ENCODE measurements at places on chromosomes 4 and X.

DNA sequence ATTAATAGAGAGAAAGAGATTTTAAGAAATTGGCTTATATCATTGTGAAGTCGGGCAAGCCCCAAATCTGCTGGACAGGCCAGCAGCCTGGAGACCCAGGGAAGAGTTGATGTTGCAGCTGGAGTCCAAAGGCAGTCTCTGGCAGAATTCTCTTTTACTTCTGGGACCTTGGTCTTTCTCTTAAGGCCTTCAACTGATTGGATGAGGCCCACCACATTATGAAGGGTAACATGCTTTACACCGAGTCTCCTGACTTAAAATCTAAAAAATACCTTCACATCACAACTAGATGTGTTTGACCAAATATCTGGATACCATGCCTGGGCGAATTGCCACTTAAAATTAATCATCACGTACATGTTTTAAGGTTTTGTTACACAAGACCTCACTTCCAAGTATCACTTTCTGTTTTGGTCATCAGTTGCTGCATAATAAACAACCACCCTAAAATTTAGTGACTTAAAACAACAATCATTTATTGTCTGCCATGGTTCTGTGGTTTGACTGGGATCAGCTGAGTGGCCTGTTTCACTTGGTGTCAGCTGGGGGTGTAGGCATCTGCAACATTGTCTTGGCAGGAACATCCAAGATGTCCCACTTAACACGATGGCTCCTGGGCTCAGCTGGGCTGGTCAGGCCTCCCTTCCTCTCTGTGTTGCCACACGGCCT lies 3.4 kb downstream of the CD38 start:
- DNase-seq = no peak

DNA sequence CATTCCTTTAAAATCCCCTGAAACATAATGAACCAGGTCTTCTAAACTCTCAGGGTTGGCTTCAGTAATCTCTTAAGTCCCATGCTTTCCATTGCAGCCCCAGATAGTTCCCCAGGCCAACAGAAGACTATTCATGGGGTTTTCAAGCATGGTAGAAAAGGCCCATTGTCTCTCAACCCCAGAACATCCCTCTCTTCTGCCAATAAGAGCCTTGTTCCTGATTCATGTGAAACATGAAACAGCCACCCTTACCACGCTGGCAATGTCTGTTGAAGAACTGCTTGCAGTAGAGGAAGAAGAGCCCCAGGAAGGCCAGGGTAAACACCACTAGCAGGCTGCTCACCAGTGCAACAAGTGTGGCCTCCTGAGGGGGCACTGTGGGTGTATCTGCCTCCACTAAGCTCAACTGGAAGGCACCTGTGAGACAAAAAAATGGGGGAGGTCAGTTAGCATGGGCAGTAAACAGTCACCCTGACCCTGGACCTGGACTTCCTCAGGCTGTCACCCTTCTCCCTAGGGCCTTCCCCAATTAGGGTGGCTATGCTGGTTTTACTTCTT lies 36.4 kb downstream of the EDA2R start:
- no peak for DNase-seq

- no peak for DNase-seq
Observed at GRCh38 chrX:13994104-13994503, 35.6 kb downstream of the GEMIN8 start.

GRCh38 chr4:7332216-7333023 lies 102.3 kb downstream of the PSAPL1 start:
- DNase-seq = no peak

DNA sequence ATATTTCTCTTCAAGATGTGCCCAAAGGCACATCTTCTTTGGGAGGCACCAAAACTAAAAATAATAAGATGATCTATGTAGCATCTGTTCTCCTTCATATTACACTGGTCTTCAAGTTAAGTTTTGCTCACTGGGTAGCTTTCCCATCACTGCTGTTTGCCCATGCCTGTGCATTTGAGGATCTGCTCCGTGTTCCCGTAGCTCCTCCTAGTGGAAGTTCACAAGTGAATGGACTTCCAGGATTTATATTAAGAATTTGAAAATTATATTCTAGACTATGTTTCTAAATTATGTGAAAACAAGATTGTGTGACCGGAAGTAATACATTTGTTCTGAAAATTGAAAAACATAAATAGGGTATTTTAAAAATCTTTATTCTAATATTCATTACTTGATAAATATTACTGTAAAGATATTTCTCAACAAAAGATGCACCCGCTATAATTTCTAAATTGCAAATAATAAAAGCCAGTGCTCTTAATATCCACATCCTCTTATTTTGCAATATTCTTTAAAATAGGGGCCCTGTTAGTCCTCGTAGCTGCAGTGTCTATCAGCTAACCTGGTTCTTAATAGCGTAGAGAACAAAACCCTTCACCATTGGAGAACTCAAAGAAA lies 147.7 kb downstream of the RBM46 start:
- no peak for DNase-seq
